ENCODE measurements at places on chromosomes 1 and 21.

GRCh38 chr1:94716965-94717364, 103.2 kb upstream of the SLC44A3 start:
- DNase-seq: no peak

GRCh38 chr21:37193676-37194075, 73.5 kb downstream of the VPS26C start:
- no peak for DNase-seq

GRCh38 chr1:95380909-95381308, 146.9 kb downstream of the RWDD3 start:
- DNase-seq: no peak

- no peak for DNase-seq
Measured at GRCh38 chr1:81605023-81605422, 195.7 kb upstream of the ADGRL2 start.

DNA sequence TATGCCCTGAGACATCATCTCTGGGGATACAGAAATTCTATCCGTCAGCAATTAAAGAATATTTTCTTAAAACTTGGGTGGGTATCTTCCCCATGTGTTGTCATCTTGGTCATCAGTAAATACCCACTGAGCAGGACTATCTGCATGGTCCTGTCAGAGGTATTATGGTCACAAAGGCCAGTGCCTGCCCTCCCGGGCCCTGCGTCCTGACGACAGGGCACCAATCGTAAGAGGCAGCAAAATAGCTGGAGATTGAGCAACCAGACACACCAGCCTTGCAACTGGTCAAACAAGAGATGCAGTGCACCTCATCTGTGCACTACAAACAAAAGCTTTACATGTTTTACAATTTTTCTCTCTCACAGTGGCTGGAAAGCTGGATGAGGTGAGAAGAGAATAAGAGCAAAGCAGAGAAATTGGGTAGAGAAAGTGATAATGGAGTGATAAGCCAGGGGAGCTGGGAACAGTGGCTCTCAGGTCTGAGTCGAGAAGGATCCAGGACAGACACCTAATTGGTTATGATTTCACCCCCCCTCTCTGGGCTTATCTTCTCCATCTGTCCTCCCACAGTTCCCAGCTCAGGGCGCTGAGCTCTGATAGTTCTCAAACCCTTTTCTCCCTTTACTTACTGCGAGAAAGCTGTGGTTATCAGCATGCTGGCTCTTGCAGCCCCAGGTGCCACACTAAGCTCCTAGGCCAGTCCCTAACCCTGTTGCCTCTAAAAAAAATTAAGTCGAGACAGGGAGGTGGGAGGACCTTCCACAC, 8.8 kb upstream of the SRP9 start:
- no peak for DNase-seq

GRCh38 chr1:18957136-18957521, 653 bp upstream of the IFFO2 start:
- DNase-seq: peak; percentile 20

DNA sequence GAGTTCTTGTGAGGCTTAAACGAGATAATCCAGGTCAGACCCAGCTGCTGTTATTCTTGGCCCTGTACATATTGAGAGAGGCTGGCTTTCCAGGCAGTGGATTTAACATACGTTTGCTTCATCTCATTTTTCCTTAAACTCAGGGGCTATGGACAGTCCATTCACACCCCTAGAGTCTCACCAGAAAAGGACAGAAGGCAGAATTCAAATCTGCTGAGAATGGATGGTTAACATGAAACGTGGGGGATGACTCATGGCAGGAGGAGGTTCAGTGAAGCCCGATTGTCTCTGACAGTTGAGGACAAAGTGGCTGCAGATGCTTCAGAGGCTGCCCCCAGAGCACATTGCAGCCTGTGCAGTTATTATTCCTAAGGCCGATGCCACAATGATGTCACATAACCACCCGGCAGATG, 39.5 kb downstream of the TGFB2 start:
- no peak for DNase-seq

GRCh38 chr21:42724226-42724920, 71.0 kb downstream of the PDE9A start:
- no peak for DNase-seq

DNA sequence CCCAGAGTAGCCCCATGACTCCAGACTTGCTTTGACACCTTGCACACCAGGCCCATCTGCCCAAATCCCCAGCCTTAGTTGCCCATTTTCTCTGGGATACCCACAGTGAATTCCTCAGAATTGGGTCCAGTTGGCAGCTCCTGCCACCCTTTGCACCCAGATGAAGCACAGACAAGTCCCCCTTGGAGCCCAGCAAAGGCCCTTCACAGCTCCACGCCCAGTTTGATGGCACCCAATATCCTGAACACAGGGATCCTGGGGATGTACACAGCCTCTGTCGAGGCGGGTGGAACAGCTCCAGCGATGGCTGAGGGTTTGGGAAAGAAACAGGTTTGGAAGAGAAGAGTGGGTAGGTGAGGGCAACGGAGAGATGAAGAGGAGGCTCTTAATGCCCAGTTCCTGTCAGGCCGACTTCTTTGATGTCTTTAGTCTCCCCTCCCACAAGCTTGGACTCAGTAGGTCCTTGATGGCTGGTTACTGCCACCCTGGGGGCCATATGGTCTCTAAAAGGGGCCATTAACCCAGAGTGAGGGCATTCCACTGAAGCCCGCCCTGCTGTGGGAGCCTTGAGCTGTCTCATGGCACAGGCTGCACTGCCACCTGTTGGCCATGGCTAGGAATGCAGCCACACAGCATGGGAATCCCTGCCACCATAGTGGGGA, 21.7 kb downstream of the TMEM53 start:
- DNase-seq: peak; percentile 80

- no peak for DNase-seq
Measured at GRCh38 chr1:236159704-236160539, 17.6 kb downstream of the GPR137B start.

- DNase-seq: peak; percentile 9
Measured at GRCh38 chr1:7885513-7886404, 32.9 kb upstream of the UTS2 start.

- DNase-seq: no peak
Measured at GRCh38 chr1:185016880-185017279, 28.5 kb upstream of the RNF2 start.

DNA sequence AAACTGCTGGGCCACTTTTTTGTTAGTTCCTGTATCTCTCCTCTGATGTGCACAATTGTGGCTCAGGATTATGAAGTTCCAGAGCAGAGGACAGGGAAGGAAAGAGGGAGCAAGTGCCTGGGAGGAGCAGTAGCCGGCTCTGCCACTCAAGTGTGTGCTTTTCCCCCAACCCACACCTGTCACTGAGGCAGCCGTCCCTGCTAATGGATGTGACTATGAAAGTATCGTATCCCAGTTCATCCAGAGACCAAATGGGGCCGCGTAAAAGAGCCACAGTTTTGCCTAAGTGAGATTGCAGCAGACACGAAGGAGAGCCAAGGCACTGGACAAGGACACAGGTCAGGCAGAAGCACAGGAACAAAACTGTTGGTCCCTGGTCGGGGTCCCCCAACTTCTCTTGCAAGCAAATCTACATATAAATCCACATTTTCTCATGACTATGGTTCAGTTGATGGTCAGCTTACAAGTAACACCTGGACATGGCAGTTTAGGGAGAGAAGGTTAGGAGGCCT, 204.7 kb downstream of the RHOU start:
- DNase-seq: no peak

- no peak for DNase-seq
Measured at GRCh38 chr1:161199506-161200139, 769 bp upstream of the ADAMTS4 start.

- no peak for DNase-seq
Measured at GRCh38 chr1:101407505-101408211, 170.8 kb downstream of the S1PR1 start.

DNA sequence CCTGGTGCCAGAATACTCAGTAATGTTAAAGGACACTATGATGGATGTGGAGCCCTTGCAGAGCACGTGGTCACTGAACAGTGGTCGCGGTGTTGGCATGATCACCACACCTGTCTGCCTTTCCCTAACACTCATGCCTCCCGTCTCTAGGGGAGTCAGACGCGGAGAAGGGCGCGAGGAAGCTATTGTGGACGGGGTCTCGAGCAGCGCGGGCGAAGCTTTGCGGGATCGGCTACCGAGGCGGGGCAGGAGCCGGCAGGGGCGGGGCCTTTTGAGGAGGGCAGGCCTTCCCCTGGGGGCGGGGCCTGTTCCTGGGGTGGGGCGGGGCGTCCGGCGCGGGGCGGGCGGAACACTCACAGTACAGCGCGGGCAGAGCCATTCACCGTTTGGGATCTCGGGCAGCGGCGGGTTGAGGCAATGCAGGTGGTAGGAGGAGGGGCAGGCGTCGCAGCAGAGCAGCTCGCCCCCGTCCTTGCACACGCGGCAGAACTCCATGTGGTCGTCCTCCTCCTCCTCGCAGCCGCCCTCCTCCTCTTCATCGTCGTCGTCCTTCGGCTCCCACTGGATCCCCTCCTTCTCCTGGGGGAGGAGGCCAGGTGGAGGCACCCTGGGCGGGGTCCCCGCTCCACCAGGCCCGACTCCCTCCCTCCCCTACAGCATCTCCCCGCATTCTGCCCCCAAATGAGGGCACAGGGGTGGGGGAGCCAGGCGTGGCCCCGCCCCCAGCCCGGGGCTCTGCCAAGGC, 31.5 kb downstream of the CHD5 start:
- peak; percentile 62 for DNase-seq

- DNase-seq: no peak
Measured at GRCh38 chr1:109315288-109315687, 8.5 kb upstream of the MYBPHL start.

- DNase-seq: no peak
Measured at GRCh38 chr1:100941580-100942216, 45.8 kb downstream of the SLC30A7 start.

DNA sequence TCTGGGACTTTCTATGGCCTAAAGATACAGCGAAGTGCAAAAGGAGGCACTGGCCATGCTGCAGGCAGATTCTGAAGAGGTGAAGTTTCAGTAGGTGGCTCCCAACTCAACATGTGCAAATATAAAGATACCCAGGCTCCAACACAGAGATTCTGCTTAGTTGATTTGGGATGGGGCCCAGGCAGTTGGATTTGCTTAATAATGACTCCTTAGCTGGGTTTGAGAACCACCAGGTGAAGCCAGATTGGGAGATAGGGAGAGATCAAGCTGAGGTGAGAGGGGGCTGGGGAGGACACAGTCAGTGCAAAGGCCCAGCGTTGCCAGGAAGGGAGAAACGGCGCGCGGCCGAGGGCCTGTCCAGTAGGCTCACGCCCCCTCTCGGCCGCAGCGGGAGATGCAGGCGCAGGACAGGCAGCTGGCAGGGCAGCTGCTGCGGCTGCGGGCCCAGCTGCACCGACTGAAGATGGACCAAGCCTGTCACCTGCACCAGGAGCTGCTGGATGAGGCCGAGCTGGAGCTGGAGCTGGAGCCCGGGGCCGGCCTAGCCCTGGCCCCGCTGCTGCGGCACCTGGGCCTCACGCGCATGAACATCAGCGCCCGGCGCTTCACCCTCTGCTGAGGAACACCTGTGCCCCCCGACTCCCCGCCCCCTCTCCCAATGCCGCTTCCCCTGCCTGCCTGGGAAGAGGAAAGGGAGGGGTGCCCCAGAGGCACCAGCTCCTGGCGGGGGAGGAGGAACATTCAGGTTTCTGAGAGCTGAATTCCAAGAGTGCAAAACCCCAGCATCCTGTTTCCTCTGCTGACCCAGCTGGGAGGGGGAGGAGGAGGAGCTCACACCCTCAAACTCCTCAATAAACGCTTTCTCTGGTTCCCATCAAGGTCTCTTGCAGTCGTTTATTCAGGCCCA, 1.2 kb downstream of the FAM167B start:
- DNase-seq: peak; percentile 83

DNA sequence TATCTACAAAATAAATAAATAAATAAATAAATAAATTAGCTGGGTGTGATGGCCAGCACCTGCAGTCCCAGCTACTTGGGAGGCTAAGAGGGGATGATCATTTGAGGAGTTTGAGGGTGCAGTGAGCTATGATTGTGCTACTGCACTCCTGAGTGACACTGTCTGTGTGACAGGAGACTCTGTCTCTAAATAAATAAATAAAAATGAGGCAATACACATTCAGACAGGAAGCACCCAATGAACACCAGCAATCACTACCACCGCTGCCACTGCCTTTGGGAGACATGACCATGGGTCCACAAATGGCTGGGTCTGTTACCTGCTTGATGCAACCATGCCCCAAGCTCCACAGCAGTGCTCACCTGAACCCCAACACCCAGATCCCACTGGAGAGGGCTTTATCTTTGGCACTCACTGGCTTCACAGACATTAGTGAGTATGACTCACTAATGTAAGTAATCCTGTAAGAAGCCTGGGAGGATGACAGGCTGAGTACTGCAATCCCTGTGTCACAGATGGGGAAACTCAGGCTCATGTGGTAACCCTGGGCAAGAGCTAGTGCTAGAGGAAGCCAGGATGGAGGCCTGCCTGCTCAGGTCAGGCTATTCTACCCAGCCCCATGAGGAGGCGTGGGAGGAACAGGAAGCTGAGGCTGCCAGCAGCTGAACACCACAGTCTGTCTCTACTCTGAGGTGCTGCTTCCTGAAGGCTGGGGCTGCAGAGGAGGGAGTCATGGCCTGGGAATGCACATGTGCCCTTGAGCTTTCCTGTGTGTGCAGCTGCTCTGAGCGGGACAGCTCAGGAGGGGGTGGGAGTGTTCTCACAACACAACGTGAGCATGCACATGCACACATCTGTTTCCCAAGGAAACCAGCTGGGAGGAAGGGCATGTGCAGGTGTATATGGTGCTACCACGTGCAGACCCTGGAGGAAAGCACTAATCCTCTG, 43.0 kb downstream of the SLC9A1 start:
- DNase-seq: peak; percentile 66

- DNase-seq: no peak
Measured at GRCh38 chr21:41921021-41921420, 32.8 kb downstream of the C2CD2 start.

DNA sequence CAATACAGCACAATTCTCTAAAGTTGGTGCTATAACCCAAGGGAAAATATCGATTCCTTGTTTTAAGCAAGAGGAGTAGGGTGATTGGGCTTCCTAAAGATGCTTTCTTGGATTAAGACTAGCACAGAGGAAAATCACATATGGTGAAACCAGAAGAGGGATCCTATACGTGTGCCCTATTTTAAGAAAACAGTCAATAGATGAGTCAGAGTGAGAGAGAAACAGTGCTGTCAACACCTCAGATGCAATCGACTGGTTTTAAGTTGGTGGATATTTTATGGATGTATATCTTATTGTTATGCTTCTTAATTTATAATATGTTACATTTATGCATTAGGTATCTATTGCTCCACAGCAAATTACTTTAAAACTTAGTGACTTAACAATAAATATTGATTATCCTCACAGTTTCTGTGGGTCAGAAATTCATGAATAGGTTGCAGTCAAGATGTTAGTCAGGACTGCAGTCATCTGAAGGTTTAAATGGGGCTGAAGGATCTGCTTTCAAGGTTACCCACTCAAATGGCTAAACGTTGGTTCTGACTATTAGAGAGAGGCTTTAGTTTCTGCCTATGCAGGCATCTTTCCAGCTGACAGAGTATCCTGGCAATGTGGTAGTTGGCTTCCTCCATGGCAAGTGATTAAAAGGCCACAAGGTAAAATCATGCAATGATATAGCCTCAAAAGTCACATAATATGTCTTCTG, 61.6 kb upstream of the DEPDC1 start:
- no peak for DNase-seq

GRCh38 chr1:231702804-231703203, 76.2 kb downstream of the DISC1 start:
- DNase-seq: no peak

All from activated naive CD4-positive, alpha-beta T cell treated with Interleukin-2 at 50 U/mL for 16 hours (primary cell).